ENCODE measurements at places on chromosomes 11 and 22.

- DNase-seq = no peak
Observed at GRCh38 chr11:94423507-94423906, 22.3 kb upstream of the GPR83 start.

- peak; percentile 60 for DNase-seq
Observed at GRCh38 chr22:38751422-38752346, 4.1 kb downstream of the SUN2 start.

- DNase-seq = no peak
Observed at GRCh38 chr11:33731723-33732531, 4.3 kb downstream of the CD59 start.

DNA sequence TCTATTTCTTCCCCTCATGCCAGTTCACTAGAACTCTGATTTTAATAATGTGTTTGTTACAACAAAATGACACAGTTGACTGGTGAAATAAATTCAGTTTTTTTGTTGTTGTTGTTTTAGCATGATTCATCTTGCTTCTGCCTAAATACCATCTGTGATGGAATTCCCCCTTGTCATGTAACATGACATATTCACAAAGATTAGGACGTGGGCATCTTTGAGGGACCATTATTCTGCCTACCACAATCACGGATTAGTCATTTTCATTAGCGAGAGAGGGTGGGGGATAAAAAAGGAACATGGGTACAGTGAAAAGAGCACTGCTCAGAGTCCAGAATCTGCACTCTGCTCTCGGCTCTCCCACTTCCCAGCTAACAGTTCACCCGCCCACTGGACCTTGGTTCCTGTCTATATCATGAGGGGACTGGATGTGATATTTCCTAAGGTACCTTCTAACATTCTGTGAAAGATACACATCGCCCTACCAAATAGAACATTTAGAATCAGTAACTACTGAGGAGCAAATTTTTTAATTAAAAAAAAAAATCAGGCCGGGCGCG lies 11.3 kb downstream of the HTATIP2 start:
- no peak for DNase-seq

GRCh38 chr22:38205261-38206128 lies 3.7 kb downstream of the MAFF start:
- DNase-seq = no peak
